Endothelial cell of umbilical vein (primary cell): ENCODE measurements at places on chromosomes 3 and 15. TPM values are rescaled to one million over a fixed set of nuclear protein-coding genes. Genes with fewer than 3 reads are reported as not detected.
A peak's percentile ranks its signal among the peaks of the same experiment; 100 is the strongest.

- no peak for DNase-seq
These were observed 58.9 kb downstream of the ZNF148 start for GRCh38 chr3:125316246-125316645.

DNA sequence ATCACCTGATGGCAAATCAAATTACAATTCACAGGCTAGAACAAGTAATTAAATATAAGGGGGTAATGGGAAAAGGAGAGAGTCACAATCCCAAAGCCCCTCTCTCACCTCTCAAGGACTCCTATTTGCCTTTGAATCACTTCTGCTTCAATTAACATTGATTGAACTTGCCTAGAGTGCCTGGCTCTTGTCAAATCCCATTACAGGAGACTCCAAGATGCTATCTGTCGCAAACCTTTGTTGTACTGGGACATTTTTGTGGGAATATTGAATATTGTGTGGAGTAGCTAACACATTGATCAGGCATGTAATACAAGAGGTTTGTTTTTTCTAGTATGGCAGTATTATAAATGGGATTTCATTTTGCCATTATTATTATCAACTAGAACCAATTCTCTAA is 412.8 kb upstream of the AZI2 start:
- DNase-seq, result no peak

DNA sequence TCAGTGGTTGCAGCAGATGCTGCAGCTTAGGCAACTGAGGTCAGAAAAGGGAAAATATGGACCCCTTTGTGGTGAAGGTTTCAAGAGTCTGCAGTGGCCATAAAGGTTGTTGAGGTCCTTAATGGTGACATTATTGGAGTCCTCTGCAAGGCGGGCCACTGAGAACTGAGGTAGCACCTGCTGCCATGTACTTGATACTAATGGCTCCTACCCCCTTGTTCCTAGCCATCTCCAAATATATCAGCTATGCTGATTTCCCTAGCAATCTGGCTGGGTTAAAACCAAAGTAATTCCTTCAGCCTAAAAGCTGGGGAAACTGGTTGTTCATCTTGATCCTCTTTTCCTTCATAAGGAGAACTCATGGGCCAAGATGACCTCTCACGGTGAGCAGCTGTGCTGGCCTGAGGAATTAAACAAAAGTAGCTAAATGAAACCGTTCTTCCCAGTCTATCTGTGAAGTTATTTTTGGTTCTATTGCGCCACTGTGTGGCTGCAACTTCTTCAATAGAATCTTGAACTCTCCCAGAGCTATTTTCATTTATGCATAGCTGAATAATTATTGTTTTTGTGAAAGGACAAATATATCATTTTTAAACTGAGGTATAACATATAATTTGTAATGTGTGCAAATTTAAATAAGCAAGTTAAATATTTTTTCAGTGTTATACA is 76.1 kb upstream of the PLSCR4 start:
- peak; percentile 85 for DNase-seq

- no peak for DNase-seq
These were observed 46.0 kb upstream of the RASGRF1 start for GRCh38 chr15:79136434-79137046.

GRCh38 chr15:91894606-91895005 is 41.1 kb downstream of the SLCO3A1 start:
- no peak for DNase-seq

GRCh38 chr3:65583188-65583587 is 455.5 kb downstream of the MAGI1 start:
- no peak for DNase-seq

DNA sequence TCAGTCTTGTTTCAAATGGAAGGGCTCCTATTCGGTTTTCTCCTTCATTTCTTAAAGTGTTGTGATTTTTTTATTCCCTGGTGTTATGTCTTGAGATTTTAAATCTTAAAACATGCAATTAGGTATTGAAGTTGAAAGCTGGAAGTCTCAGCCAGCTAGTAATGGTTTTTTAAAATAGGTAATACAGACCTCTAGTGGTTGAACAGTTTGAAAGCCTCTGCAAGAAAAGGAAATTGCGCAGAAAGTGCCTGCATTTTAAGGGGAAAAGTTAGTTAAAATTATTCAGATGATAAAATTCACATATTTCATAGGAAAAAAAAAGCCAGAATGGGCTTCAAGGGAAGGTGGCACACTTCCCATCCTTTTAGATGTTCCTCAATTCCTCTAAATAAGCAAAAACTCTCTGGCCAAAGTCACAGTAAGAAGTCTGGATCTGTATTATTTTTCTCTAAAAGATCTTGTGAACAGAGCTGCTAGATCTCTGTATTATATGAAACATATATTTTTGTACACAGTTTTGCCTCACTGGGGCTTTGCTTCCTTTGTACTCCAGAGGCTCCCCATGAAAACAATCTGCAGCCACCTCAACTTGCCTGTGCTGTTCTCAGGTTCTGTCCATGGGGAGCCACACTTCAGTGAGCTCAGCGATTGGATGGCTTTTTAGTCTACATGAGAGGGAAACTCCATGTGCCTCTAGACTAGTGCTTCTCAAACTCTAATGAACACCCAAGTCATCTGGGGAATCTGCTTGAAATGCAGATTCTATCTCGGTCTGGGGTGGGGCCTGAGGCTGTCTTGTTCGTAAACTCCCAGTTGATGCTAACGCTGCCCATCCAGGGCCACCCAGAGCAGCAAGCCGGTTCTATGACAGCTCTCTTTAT is 21.5 kb downstream of the AGTR1 start:
- DNase-seq, result no peak

The TERC gene
- 6.1 and 10.0 TPM in 2 replicates for total RNA-seq

DNA sequence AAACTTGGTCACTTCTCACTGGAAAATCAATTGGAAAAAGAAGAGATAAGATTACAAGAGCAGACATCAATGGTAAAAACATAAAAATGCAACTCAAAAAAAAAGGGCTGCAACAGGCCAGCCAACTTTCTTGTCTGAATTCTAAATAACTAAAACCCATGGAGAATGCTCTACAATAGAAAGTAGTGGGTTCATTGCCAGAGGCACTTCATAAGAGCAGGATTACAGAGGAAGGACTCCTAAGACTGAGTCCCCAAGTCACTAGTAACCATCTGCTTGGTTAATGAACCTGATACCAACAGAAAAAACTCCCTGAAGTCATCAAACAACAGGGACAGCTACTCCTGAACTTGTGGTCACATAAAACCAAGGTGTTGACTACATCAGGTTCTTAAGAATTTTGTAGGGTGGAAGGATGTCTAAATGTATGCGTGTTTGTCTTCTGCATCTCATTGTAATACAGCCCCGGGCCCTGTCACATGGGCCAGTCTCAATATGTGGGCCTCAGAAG is 148.6 kb downstream of the IMPG2 start:
- no peak for DNase-seq

The PRRT3 gene
- total RNA-seq, result 1.5 and 2.5 TPM in 2 replicates

DNA sequence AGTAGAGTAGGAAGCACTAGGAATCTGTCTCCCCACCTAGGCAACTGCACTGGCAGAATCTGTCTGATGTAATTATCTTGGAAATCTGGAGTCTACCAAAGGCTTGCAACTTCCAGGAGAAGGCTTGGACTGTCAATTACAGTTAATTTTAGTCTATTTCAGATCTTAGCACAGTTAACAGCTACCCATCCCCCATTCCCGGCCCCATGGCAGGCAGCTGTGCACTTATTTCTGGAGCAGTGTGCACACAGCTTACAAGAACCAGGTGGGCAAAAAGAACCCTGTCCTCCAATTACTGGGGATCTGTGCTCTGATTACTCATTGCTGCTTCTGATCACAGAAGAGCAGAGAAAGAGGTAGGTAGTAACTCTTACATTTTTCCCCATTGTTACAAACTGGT is 12.3 kb upstream of the CDAN1 start:
- DNase-seq, result no peak

The P2RY1 gene
- 1.7 and 1.9 TPM in 2 replicates for total RNA-seq
